RWPE1 (cell line): ENCODE measurements at places on chromosomes 11 and 22.
A peak's percentile ranks its signal among the peaks of the same experiment; 100 is the strongest.

DNA sequence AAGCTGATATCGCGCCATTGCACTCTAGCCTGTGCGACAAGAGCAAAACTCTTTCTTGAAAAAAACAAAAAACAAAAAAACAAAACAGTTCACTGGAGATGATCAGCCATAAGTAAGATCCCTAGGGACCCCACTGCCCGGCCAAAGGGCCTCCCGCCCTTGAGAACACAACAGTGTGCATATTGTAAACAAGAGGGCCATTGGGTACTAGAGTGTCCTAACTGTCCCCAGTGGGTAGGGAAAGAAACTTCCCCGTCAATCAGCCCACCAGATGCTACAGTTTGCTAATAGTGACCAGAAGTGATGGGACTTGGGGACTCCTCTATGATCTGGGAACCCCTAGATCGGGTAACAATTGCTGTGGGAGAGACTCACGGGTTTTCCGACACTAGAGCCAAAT, 3.7 kb upstream of the ACY3 start:
- DNase-seq, result no peak

DNA sequence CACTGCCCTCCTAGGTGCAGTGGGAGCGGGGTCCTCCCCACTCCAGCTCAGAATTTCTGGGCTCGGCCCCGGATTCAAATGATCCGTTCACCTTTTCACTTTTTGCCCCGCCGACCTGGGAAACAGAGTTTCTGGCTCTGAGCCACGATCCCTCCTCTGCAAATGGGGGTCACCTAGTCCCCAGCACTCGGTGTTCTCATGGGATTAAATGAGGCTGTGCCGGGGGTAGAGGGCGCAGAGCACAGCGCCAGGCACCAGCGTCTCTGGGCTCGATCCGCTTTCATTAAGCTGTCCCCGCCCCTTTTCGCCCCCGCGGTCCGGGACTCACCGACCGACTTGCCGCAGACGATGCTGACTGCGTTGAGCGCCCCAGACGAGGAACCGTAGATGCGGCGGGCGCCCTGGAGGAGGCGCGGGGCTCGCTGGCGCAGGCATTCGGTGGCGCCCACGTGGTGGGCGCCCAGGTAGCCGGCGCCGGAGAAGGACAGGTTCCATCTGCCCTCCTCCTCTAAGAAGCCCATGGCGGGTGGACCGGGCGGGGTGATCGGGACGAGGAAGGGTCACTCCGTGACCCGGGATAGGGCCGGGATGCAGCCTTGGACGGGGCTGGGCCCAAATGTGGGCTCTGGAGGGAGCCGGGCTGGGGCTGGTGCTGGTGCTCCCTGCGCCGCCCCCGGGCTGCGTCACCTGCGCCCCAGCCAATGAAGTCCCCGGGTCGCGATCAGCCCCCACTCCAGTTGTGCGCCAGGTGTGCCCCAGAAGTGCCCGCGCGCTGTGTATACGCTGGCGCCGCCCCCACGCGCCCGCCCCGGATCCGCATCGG, at the start of gene PNPLA5:
TSS of gene PNPLA5 (minus strand) at position 654 of the 823 bp plus-strand sequence. CDS start at position 521, 133 bp downstream.
- DNase-seq, result no peak

DNA sequence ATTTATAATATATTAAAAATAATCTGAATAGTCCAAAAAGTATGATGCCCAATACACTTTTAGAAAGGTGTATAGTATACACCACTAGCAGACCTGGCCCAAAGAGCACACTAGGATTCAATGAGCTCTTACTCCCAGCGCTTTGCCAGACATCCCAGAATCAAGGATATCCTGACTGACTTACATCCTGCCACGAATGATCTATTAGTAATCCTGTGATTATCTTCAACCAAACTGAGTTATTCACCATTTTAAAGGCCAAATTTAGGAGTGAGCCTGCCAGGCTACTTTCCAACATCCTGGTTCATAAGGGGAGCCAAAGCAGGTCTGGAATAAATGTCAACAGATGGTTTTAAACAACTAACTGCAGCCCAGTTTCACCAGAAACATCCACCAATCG, 60.8 kb upstream of the FAM181B start:
- no peak for DNase-seq

DNA sequence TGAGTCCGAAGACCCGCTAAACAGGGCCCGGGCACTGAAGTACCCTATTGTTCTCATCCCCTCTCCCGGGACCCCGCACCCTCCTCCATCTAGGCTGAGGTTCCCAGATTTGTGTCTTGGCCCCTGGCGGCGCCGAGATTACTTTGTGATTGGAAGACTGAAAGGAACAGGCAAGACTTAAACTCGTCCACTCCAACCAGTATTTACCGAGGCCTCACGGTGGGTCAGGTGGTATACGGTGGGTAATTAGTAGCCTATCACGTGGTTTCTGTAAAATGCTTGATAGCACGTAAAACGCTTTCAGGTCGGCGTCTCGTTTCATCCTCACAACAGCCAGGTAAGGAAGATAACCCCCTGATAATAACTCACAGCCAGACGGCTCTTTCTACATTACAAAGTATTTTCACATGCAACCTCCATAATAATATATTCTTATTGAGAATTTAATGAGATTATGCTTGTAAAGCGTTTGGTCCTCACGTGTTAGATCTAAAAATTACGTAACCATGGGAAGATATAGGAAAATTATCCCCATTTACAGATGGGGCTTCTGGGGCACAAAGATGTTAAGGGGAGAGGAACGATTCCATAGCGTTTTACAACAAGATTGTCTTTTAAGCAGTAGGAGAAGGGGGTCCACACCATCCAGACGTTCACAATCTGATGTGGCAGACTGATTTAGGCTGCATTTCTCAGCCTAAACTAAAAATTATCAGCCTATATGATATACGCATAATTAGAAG, 642 bp upstream of the PIK3C2A start:
- DNase-seq, result peak; percentile 89

GRCh38 chr11:79413268-79413667, 27.6 kb downstream of the TENM4 start:
- DNase-seq, result peak; percentile 62
